ENCODE measurements at places on chromosomes 12 and 14.

GRCh38 chr14:95190857-95191256 is 33.5 kb upstream of the DICER1 start:
- DNase-seq: no peak

- DNase-seq: no peak
Measured at GRCh38 chr14:24234095-24235005, 1.6 kb downstream of the GMPR2 start.

DNA sequence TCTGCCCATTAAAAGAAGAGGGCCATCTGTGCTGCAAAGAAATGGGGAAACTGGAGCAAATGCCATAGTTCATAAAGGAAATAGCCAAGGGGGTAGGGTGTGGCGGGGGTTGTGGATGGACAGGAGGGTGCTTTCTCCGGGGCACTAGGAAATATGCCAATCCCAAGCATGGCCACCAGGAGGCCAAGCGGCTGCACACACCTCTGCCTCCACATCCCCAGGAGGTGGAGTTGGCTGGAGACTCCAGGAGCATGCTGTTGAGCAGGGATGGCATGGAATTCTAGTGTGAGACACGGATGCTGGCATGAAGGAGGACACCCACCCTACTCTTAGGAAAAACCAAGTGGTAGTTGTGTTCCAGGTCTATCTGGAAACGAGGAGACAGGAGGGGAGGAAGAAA is 25.2 kb downstream of the NID2 start:
- no peak for DNase-seq

- no peak for DNase-seq
Measured at GRCh38 chr12:132439333-132439904, 50.5 kb upstream of the FBRSL1 start.

Measured in activated CD4-positive, alpha-beta T cell treated with anti-CD3 and anti-CD28 coated beads, Interleukin-2, amount 50 U/mL, for 24 hours (primary cell).